ENCODE measurements at places on chromosomes 2 and 18.

DNA sequence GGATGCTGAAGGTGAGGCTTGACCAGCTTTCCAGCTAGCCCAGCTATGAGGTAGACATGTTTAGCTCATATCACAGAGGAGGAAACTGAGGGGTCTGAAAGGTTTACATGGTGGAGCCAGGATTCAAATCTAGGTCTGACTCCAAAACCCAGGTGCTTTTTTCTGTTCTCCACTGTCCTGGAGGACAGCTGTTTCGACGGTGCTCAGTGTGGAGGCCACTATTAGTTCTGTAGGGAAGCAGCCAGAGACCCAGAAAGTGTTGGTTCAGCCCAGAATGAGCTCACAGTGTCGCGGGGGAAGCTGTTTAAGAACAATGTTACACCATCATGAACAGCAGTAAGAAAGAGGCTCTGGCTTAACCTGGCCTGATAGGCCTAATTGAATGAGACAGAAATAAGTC lies 11.1 kb downstream of the PROC start:
- no peak for DNase-seq

DNA sequence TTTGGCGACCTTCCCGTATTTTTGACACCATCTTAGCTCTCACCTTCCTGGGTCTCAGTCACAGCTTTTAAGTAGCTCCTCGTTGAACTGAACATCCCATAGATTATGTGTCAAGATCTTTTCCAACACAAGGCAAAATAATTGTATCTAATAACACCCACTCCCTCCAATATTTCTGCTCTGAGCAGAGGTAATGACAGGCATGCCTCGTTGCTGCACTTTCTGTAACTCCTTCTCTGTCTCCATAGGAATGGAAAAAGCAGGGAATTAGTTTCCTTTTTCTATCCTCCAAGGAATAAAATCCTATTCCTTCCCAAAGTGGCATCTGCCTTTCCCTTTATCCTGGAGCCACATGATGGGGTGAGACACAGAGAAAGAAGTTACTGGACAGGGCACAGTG lies 174.0 kb upstream of the CDH20 start:
- no peak for DNase-seq

- DNase-seq, result peak; percentile 51
Observed at GRCh38 chr2:70141902-70142589, 48.8 kb downstream of the C2orf42 start.

DNA sequence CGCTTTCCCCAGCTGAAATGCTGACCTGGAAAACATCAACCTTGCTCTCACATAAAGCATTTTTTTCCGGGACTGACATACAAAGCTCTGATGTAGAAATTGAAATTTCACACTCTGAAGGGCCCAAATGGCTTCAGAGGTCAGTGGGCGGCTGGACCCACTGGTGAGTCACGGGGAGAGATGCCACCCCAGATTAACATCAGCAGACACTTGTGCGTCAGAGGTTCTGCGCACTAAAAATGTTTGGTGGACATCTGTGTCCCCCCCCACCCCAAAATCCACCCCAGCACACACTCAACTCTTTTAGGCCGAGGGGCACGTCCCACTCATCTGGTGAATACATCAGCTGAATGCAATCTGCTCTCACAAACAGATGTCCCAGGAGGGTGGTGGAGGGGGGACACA lies 208.9 kb downstream of the ASB1 start:
- peak; percentile 37 for DNase-seq

- peak; percentile 60 for DNase-seq
Observed at GRCh38 chr18:27954226-27954625, 222.7 kb downstream of the CDH2 start.

Data from fibroblast of skin of right quadriceps (primary cell).